ENCODE measurements at places on chromosomes 3 and 15. TPM values are rescaled to one million over a fixed set of nuclear protein-coding genes. Genes with fewer than 3 reads are reported as not detected.

ST6GAL1 gene
- total RNA-seq, result 46.0 TPM

DNA sequence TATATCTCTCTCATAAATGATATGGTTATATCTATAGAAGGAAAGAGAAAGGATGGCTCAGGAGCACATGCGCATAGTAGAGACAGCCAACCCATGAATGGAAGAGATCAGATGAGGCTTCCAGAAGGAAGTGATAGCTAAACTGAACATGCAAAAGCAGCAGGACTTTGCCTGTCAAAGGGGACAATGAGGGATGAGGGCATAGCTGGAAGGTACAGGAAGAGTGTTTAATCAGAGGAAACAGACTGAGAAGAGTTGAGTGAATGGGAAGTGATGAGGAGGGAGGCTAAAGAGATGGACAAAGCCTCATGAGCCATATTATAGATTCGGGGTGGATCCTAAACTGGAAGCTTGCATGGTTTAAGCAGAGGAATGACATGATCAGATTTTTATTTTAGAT, 26.5 kb upstream of the VEPH1 start:
- no peak for DNase-seq

ZFYVE19 gene
- total RNA-seq, result 26.0 TPM

- DNase-seq, result no peak
Measured at GRCh38 chr15:101056366-101057334, 137.5 kb downstream of the LRRK1 start.

- DNase-seq, result no peak
Measured at GRCh38 chr3:15667484-15667883, 65.9 kb downstream of the BTD start.

DNA sequence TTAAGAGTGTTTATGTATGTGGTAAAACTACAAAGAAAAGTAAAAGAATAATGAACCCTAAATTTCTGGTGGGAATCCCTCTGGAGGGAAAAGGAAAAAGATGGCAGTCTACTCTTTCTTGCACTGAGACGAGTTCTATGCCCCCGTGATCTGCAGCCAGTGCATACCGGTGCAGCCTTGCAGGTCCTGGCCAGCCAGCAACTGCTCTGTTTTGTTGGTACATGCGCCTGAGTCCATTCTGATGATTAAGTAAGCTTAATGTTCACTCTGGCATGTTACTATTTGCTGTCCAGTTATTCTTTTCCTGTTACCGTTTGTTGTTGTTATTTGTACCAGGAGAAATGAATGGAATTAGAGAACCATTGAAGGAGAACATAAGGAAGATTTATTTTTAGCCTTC, 95.1 kb upstream of the TMC3 start:
- no peak for DNase-seq

DNA sequence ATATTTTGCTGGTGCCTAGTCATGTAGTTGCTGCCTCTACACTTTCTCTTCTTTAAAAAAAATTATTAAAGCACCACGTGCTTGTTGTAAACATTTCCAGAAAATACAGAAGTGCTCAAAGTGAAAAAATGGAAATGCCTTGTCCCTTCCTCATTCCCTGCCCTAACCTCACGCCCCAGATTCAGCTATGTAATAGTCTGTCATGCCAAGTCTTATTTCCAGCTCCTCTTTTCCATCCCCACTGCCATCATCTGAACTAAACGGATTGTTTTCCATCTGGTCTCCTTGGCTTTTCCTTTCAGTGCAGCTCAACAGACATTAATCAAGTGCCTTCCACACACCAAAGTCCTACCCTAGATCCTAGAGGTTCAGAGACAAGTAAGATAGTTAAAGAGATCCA, 15.5 kb downstream of the ZNF774 start:
- no peak for DNase-seq

PLOD2 gene
- total RNA-seq, result 17.7 TPM

DNA sequence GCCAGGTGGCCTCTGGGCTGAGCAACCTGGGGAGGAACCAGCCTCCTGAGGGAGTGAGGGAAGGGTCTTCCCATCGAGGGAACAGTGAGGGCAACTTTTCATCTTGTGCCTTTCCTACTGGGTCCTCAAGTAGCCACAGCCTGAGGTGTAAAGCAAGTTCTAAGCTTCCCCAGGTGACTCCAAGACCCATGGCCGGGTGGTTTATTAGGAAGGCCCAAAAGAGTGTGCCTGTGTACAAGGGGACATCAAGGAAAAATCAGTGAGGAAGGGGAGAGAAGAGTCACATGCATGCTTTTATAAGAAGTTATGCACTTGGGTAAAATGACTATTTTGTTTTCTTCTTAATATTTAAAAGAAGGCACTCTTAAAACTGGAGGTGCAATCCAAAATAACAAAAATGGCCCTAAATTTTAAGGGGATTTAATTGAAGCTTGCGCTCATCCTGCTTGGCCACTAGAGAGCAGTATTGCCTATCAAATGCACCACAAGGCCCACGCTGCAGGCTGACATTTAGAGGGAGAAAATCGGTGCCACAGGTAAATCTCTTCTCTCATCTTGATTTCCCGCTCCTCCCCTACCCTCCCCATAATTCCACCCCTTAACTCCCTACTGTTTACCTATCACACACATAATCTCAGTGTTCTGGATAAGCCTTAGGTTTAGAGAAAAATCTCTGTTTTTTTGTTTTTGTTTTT, 6.7 kb downstream of the NANOGP8 start:
- DNase-seq, result no peak

ROPN1 gene
- not detected for total RNA-seq

DNA sequence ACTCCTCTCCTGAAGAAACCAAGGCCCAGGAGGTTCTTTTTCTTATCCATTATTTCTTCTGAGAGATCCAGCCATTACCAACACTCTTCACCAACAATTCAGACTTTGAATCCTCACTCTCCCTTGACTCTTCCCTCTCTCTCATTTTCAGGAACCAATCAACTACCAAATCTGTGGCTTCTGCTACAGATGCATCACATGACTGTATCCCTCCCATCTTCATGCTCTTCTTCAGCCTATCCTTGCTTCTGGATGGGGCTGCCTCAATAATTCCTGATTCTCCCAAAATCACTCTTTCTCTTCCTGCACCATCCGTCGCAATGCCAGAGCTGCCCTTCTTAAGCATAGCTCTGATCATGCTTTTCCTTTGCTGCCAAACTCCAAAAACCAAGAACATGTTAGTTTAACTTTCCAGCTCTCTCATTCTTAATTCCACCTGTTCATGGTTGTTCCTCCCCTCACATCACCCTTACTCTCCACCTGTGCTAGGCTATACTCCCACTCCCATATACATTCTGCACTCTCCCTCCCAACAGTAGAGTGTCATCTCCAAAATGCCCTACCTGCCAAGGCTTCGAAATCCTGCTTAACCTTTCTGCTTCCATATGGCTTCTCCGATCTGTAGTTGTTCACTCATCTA, 13.5 kb downstream of the PLD1 start:
- no peak for DNase-seq

RARB gene
- total RNA-seq, result 14.0 TPM

- DNase-seq, result no peak
Measured at GRCh38 chr15:69305933-69306568, 7.3 kb downstream of the PAQR5 start.

SNX22 gene
- 0.31 TPM for total RNA-seq

GRCh38 chr3:86801921-86802320, 189.0 kb downstream of the VGLL3 start:
- DNase-seq, result no peak

SSUH2 gene
- 0.55 TPM for total RNA-seq

RBP2 gene
- not detected for total RNA-seq

GRCh38 chr3:140128631-140129030, 193.6 kb downstream of the CLSTN2 start:
- DNase-seq, result no peak
